ENCODE measurements at places on chromosomes 7 and 10. TPM values are rescaled to one million over a fixed set of nuclear protein-coding genes. Genes with fewer than 3 reads are reported as not detected.

DNA sequence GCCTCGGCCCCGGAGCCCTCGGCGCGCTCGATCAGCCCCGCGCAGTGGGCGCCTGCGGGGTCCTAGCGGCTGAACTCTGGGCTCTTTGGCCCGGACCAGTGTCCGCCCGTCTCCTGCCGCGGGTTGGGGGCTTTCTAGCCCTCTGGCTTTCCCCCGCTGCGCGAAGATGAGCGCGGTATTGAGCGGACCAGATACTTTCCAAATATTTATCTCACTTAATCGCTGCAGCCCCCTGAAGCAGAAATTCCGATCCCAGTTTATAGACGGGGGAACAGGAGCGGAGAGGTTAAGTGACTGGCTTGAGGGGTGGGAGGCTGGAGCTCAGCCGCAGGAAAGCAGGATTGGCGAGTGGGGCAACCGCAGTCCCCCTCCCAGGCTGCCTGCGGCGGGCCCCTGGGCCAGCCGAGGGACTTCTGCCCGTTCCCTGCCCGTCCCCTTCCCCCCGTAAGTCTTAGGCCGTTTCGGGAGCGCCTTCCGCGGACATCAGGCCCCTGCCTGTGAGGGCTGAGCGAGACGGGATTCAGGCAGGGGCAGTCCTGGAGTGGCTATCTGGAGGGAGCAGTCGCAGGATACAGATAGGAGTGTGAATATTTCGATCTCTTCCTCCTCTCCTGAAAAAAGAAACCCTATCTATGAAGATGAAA is 565 bp downstream of the STRIP2 start:
- DNase-seq: no peak

DNA sequence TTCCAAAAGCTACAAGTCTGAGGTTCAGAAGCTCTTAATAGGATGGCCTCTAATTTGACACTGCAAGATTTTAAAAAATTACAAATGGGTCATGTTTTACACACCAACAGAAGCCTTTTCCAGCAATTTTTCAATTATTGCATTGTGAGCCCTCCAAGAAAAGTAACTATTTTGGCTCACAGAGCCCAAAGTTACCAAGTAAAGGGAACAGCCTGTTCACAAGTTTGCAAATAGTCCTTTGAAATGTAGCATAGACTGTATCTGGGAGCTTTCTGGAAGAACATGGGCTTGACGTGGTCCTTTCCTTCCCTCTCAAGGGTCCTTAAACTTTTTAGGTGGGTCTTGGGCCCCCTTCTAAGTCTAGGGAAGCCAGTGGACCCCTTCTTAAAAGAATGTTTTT is 1.3 kb upstream of the GDF10 start:
- no peak for DNase-seq

DNA sequence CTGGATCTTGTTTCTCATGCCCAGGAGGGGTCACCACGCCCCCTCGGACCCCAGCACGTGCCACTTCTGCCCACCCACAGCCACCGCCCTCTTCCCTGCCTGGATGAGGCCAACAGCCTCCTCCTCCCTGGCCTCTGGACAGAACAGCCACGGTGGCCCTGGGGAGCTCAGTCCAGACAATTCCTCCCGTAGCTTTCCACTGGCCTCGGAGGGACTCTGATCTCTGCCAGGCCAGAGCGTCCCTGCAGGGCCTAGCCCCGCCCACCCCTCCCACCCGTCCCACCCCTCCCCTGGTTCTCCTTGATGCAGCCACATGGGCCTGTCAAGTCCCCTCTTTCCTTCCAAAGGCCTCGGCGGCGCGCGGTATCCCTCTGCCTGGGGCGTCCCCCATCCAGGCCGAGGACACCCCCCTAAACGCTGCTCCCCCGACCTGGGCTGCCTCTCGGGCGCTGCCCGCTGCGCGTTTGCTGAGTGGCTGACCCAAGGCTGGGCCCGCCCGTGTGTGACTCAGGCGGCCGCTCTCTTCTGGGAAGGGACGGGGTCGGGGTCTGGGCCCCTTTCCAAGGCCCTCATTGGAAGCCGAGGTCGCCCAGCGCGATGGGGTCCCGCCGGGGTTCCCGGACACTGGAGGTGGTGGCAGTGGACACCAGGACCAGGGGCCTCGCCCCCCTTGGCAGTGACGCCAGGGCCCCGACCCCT is 557 bp downstream of the TMEM120A start:
- DNase-seq: peak; percentile 93

- DNase-seq: no peak
Measured at GRCh38 chr7:135645296-135645904, 16.9 kb upstream of the STMP1 start.

GRCh38 chr7:47488969-47489342 is 93.0 kb downstream of the TNS3 start:
- DNase-seq: no peak

DNA sequence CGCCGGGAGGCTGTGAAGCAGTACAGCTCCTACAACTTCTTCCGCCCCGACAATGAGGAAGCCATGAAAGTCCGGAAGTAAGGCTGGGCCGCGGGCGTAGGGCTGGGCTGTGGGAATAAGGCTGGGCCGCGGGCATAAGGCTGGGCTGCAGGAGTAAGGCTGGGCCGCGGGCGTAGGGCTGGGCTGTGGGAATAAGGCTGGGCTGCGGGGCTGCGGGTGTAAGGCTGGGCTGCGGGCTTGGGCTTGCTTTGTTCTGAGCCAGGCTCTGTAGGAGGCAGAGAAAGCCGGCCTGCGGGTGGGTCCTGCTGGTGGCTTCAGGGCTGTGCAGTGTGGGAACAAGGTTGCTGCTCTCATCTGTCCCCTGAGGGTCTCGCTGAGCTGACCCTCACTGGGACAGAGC is 12.5 kb downstream of the PFKFB3 start:
- DNase-seq: no peak

GRCh38 chr10:129761981-129762956 is 201.8 kb downstream of the EBF3 start:
- no peak for DNase-seq

DNA sequence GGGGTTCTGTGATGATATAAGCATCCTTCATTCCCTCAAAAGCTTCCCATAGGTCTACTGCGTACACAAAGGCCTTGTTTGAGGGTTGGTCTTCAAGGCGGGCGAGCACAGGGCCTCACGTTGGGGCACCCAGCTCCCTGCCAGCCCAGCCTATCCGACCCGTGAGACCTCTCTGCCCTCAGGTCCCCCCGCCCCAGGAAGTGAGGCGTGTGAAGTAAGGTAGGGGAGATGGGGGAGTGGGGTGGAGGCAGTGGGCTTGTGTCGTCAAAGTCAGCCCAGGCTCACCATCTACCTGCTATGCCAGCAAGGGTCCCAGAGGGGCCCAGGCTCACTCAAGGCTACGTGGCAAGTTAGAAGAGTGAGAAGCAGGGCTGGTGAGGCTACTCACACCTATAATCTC is 47.6 kb upstream of the ELFN1 start:
- no peak for DNase-seq

DNA sequence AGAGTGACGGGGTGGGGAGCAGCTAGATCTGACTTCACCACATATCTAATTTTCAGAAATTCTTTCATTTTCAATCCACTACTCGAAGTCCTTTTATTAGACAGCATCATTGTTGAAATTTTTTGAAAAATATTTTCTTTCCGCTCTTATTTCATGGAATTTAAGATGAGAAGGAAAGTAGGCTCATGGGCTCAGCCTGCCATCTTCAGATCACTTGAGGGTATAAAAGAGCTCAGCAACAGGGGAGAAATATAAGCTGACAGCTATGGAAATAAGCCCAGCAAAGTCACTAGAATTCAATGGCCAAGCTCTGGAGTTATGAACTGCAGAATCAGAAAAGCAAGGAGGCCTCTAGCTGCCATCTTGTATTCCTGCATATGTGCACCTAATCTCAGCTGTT is 389.1 kb downstream of the XPNPEP1 start:
- no peak for DNase-seq

DNA sequence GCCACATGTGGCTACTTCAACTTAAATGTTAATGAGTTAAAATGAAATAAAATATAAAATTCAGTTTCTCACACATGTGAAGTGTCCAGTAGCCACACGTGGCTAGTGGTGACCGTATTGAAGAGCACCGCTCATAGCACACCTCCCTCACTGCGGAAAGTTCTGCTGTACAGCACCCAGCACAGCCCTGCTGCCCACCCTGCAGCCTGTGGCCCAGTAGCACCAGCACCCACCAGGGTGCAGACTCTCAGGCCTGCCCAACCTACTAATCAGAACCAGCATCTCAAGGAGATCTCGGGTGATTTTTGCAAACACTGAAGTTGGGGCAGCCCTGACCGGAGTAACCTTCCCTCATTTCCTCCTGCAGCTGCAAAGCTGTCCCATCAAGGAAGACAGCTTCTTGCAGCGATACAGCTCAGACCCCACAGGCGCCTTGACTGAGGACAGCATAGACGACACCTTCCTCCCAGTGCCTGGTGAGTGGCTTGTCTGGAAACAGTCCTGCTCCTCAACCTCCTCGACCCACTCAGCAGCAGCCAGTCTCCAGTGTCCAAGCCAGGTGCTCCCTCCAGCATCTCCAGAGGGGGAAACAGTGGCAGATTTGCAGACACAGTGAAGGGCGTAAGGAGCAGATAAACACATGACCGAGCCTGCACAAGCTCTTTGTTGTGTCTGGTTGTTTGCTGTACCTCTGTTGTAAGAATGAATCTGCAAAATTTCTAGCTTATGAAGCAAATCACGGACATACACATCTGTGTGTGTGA is 162.8 kb upstream of the LANCL2 start:
- DNase-seq: no peak

DNA sequence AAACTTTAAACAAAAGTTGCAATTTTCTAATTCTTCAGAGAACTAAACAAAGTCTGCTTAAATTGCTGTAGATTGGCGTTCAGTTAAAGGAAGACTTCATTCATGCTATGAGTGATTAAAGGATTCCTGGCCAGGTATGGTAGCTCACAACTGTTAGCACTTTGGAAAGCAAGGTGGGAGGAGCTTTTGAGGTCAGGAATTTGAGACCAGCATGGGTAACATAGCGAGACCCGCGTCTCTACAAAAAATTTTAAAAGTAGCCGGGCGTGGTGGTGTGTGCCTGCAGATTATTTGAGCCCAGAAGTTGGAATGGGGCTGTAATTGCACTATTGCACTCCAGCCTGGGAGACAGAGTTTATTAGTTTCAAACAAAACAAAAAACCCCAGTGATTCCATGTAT is 13.5 kb upstream of the SCRN1 start:
- no peak for DNase-seq

GRCh38 chr7:85710960-85711359 is 524.1 kb upstream of the SEMA3D start:
- no peak for DNase-seq

DNA sequence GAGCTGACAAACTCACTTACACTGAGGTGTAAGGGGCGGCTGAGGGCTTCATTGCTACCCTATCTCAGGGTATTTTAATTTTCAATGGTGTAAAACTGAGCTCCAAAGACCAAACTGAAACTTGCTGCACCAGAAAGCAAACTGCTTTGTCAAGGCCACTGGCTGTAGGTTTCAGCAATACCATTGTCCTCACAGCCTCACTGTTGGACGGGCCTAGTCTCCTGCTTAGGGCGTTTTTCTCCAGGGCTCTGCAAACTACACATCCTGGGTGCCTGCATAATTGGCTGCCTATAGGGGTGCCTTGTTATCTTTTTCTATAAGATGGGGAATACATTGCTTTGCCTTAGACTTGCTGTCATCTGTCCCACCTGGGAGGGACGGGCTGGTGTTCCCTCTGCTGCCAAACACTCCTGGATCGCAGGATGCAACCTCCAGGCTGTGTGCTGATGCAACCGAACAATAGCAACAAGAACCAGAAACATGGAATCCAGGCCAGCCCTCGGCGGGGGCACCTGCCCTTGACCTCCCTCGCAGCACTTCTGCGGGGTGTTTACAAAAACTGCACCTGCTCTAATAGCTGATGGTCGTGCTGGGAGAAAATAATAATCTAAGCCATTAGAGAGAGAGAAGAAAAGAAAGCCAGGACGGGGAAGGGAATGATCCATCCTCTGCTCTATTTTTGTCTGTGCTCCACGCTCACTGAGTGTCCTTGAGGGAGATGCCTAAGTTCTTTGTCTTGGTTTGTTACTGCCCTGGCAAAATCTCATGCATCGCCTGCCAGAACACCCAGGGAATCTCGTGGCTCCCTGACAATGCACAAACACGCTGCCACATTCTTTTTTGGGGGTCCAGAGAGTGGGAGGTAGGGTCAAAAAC is 104.5 kb downstream of the GALNT17 start:
- DNase-seq: no peak

DNA sequence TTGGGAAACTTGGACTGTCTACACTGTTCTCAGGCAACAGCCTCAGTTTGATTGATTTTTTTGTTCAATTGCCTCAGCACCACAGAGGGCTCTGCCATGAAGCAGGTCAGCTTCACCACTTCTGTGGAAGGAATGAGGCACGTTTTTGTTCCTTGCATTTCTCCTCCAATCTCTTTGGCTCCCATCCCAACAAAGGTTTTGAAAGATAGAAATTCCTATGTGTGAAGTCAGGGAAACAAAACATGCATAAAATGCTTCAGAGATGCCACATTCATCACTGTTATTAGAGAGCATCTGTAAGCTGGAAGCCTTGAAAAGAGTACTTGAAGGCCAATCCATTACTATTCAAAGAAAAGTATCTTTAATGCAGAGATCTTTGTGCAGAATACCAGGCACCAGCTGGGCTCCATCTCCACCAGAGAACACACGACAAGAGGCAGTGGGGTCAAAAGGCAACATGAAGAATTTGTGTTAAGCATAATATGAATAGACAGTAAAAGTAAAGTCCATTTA is 249.1 kb upstream of the LYZL1 start:
- no peak for DNase-seq

- DNase-seq: no peak
Measured at GRCh38 chr7:43385856-43386255, 197.1 kb upstream of the STK17A start.

DNA sequence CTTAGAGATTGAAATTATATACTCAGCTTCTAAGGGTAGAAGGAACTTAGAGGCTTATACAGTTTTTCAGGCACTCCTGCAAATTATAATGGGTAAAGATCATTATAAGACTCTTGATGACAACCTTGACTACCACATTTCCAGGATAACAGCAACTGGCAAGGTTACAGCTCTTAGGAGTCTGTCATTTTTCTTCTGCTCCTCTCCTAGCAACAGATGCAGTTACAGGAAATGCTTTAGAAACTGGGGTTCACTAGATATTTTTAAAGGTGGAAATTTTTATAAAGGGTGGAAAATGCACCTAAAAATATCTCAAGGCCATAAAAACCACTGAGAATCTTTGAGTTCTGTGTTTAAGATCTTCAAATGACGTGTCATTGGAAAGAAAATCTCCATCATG is 185.8 kb downstream of the RELN start:
- no peak for DNase-seq

DNA sequence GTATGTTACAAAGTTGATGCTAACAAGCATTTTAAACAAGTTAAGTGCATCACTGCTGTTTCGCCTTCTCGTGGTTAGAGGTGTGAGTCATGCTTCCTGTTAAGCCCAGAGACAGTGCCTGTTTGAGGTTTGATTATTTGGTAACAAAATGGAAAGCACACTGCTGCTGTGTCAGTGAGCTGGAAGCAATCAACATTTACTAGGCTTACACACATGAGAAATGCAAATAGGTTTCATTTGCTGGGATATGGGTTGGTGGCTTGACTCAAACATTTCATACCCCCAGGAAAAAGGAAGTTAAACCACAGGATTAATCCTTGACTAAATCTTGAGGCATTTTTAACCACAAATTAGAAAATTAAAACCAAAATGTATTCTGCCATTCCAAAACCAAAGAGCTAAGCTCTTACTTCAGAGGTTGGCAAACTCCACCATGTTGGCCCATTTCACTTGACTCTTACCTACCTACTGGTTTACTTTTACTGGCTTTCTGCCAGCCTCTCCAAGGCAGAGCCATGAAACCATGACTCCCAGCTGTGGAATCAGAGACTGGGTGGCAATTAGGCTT is 139.2 kb downstream of the ETV1 start:
- no peak for DNase-seq

GRCh38 chr7:52831321-52831720 is 204.1 kb upstream of the POM121L12 start:
- DNase-seq: no peak

The OR2AE1 gene
- total RNA-seq: not detected

The ZNF804B gene
- not detected for total RNA-seq

The RAMP3 gene
- not detected for total RNA-seq
